ENCODE measurements at places on chromosomes 2 and 18.

- no peak for DNase-seq
Observed at GRCh38 chr2:202121532-202122162, 48.6 kb downstream of the KIAA2012 start.

DNA sequence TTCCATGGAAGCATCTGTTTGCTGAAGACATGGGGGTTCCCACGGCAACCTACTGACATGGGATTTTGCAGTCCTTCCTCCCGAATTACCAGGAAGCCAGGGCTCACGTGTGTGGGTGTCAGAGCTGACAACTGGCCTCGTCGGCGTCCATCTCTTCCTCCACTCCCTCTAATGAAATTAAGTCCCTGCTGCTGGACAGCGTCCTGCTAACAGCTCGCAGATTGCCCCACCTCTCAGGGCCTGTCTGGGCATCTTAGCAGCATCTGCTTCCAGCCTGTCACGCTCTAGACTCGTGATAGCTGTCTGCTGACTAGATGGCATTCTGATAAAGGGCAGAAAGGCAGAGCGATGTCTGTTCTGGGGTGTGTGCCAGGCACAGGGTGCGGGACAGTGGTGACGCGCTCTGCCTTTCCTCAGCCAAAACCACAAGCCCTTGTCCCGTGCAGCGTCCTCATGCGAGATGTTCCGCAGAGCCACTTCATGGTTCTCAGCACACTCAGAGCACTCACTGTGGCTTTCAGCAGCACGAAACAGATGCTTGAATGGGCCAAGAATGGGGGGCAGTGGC is 161.1 kb downstream of the ARL4C start:
- no peak for DNase-seq

- DNase-seq, result no peak
Observed at GRCh38 chr2:26615860-26616705, 25.1 kb downstream of the CIB4 start.

GRCh38 chr2:47658646-47659320 is 124.2 kb upstream of the MSH6 start:
- DNase-seq, result no peak

DNA sequence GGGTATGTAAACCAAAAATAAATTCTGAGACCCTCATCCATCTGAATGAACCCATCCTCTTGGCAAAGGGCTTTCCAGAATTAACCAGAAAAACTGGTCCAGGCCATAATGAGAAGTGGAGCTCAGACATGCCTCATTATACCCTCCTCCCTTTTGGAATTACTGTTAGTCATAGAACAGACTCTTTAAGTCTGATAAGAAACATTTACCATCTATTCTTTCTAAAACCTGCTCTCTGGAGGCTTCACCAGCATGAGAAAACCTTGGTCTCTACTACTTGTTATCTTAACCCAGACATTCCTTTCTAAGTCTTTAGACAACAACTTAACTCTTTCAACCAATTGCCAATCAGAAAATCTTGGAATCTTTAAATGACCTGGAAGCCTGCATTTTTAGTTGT is 82.8 kb downstream of the QPCT start:
- DNase-seq, result no peak

GRCh38 chr18:70693246-70693645 is 404.4 kb downstream of the SOCS6 start:
- no peak for DNase-seq

GRCh38 chr18:13328213-13328612 is 109.7 kb downstream of the LDLRAD4 start:
- DNase-seq, result no peak

DNA sequence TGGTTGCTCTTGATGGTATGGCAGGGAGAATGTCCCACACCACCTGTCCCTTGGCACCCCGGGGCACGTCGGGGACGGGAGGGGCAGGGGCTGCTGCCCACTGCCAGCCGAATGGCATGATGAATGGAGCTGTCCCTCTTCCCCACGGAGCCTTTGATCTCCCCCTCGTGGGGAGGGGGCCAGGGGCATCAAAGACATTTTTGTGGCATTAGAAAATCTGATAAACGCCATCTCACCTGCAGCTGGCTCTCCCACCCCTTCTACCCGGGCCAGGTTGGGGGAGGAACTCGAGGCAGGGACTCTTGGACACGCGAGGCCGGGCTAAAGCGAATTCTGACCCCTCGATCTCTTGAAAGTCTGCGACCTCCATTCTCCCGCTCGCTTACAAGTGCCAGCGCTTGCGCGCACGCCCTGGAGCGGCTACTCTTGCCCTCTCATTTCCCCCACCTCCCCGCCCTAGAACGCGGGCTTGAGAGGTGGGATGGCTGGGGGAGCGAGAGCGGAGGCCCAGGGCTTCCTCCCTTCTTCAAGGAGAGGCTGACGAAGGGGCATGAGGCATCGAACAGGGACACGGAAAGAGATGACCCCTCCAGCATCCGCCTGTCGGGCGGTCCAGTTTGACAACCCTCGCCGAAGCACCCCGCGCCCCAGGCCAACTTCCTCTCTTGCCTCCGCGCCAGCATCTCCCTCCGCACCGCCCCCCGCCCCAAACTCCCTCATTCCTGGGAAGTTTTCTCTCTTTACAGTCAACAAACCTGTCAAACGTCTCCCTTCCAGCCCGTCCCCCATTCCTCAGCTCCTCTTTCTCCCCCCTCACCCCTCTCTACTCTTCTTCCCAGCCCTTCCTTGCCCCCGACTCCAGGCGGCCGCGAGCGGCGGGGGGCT is 692 bp upstream of the WNT6 start:
- DNase-seq, result no peak

GRCh38 chr2:127631541-127631996 is 14.4 kb upstream of the GPR17 start:
- no peak for DNase-seq

GRCh38 chr2:17190527-17190926 is 327.7 kb downstream of the RAD51AP2 start:
- no peak for DNase-seq

- no peak for DNase-seq
Observed at GRCh38 chr2:181123798-181124231, 143.4 kb downstream of the UBE2E3 start.

GRCh38 chr18:23585007-23585871 is 1.1 kb downstream of the NPC1 start:
- DNase-seq, result no peak

GRCh38 chr18:25533218-25533617 is 181.3 kb upstream of the ZNF521 start:
- DNase-seq, result no peak

- no peak for DNase-seq
Observed at GRCh38 chr2:46239175-46239846, 57.9 kb upstream of the EPAS1 start.

DNA sequence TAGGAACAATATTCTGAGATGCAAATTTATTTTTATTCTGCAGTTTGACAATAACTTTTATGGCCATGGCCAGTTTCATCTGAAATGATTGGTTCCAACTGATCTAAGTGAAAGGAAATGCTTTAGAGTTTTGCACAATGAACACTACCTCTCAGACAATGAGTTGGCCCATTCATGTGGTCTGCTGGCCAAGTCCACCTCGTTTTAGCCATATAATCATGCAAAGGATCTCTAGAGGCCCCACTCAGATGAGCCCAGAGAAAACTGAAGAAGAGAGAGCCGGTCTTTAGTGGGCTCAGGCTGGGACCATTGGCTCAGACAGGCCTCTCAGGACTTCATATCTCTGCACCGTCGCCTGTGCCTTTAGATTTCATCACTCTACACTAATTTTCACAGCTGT is 254.7 kb downstream of the MREG start:
- DNase-seq, result no peak

DNA sequence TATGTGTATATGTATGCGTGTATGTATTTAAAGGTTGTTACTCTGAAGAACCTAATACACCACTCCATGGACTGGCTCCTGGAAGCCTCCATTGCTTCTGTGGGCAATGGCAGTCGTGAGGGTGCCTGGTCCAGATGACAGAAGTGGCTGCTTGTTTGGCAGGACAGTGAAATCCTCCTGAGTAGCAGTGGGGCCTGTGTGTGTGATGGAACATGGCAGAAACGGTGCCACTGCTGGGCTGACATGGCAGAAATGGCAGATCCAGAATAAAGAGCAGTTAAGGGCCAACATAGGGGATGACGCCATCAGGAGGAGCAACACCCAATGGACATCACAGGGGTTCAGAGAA is 6.1 kb upstream of the CPLX4 start:
- DNase-seq, result no peak

DNA sequence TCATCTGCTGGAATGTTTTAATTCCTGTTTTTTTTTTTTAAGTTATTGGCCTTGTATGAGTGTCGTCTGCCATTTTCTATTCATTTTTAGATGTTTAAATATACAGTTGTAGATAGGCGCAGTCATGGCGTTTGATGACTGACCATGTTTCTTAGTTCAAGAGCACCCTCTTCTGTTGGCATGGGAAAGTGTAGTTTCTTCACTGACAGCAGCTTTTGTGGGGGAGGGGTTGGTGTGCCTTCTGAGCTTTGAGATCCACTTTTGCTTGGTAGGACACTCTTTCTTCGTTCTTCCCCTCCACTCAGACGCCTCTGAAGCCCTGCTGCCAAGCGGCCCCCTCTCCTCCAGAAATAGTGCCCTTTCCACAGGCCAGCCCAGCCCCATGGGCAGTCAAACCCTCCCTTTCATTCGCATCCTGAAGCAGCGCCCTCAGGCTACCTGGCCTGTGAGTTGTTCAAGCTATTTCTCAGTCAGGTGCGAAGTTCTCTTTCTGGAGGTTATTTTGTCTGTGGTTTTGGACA is 492.0 kb downstream of the TNS1 start:
- DNase-seq, result peak; percentile 79

GRCh38 chr2:170314744-170315447 is 136.9 kb downstream of the MYO3B start:
- no peak for DNase-seq

DNA sequence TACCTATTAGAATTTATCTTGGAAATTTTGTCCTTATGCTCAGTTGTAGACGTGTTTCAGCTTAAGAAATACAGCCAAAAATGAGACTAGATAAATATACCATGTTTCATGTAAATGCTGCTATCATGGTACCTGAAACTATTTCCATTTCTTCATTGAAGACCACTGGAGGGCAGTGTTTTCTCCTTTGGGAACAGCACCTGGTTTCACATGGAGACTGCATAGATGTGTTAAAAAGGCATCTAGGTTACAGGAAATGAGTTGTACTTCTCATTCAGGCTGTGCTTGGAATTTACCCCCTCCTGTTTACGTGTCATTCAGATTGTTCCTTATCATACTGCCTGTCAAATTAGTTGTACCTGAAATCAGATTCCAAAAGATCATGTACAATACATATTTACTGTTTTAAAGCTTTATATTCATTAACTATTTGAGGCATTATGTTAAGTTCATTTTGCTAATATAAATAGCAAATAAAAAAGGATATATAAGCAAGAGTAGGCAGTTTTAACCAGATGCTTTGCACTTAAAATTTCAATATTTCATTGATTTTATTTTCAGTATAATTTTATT is 57.3 kb upstream of the PSMD14 start:
- peak; percentile 68 for DNase-seq

DNA sequence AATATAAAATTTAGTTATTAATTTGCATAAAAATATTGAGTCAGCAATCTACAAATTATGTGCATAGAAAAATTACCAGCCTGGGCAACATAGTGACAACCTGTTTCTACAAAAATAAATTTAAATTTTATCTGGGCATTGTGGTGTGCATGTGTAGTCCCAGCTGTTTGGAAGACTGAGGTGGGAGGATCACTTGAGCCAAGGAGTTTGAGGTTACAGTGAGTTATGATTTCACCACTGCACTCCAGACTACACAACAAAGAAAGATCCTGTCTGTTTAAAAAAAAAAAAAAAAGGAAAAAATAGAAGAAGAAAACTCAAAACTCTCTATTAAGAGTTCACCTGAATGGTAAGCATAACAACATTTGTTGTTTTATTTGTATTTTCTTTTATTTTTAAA is 1048.4 kb upstream of the CDH2 start:
- DNase-seq, result no peak

DNA sequence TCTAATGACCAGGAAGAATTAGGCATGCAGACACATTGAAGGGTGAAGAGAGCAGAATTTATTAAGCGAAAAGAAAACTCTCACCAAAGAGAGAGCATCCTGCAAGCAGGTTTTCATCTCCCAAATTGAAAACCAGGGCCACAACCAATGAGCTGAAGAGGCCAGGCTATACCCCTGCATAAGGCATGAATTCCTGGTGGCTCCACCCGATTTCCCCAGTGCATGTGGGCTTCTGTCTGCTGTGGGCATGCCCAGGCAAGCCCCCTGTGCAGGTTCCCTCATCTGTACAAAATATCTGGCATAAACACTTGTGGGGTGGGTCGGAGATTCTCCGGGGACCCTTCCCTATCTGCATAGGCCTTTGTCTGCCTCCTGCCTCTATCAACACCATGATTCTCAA is 621.6 kb upstream of the LRRTM1 start:
- no peak for DNase-seq

DNA sequence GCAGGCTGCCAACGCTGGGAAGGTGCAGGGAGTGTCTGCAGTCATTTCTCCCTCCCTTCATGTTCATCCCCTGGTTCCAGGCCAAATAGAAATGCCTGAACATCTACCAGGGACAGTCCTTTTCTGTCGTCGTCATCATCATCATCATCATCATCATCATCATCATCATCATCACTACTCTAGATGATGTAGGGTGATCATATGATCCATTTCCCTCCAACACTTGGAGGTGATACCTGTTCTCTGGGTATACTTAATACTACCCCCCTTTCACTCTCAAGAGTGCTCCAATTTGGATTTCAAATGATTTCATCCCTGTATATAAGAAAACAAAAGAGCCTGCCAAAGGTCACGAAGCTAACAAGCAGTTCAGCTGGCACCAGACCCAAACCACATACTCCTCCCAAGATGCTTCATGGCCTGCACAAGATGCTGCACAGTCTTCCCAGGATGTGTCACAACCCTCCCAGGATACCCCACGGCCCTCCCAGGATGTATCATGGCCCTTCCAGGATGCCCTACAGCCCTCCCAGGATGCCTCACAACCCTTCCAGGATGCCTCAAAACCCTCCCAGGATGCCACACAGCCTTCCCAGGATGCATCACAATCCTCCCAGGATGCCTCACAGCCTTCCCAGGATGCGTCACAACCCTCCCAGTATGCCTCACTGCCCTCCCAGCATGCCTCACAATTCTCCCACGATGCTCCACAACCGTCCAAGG is 257.9 kb downstream of the DYSF start:
- no peak for DNase-seq

All from COR-L47 (cell line).